ENCODE measurements at places on chromosomes 3 and 15.
A peak's percentile ranks its signal among the peaks of the same experiment; 100 is the strongest.

DNA sequence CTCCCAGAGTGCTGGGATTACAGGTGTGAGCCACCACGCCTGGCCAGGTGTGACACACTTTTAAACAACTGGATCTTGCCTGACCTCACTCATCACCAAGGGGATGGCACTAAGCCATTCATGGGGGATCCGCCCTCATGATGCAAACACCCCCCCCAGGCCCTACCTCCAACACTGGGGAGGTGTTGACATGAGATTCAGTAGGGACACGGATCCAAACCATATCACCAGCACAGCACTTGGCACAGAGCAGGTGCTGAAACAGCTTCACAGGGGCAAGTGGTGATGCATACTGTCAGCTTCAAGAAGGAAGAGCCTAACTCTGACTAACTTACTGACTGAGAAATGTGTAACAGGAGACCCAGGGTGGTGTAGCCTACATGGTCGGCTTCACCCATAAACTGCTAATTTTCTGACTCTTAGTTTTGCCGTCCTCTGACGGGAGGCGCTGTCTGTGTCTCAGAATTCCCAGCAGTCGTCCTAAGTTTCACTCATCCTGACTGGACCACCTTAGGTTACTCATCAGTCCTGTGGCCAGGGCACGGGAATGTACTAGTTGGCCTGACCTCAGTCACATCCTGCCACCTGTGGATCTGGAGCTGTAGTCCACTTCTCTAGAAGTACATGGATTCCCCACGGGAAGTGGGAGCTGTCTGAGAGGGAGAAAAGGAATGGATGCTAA is 81.9 kb upstream of the PLXNA1 start:
- no peak for DNase-seq

DNA sequence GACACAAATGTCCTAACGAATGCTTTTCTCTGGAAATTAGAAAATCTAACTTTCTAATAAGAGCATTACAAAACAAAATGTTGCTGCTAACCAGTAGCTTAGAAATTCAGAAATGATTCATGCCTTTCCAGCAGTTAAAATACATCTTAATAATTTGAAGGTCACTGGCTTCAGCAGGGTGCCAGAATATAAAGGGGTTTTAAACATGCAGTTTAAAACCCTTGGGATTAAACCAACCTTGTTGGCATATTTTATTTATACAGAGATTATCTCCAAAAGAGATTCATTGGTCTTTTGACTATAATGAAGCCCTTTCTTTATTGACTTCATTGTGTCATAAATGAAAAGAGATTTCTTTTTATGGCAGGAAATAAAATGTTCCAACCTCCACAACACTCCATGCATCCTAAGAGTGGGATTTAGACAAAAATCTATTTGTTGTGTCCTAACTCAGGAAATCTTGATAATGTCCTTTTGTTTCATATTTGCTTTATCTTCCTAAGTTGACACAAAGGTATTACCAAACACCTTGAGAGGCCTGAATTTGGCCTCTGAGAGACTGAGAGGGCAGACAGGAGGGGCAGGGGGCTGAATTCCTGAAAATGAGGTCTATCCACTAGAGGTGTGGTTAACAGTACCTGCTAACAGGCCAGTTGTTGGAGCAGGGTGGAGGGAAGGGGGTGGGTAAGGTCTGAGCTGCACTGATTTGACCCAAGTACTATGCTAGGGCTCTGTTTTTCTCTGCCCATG is 124.4 kb downstream of the FEZF2 start:
- no peak for DNase-seq

- DNase-seq, result no peak
Observed at GRCh38 chr3:17340693-17341092, 401.7 kb downstream of the TBC1D5 start.

DNA sequence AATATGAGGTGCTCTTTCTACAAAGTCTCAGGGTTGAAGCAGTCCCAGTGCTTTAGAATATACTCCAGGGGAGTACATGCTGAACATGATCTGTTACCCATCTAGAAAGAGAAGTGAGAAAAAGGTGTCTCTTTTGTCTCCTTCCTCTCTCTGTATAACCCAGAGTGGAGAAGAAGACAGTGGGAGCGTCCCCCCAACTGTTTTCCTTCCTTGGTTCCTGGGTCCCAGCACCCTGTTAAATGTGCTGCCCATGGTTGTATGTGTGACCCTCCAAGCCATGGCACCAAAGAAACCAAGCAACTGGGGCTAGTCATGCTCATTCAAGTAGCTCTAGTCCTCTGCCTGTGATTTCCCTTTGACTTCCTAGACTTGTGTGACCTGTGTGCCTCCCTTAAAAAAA is 683.7 kb downstream of the TBL1XR1 start:
- DNase-seq, result peak; percentile 51
